ENCODE measurements at places on chromosomes 6 and 20.

GRCh38 chr6:110951986-110952794 lies 6.3 kb upstream of the GTF3C6 start:
- peak; percentile 14 for DNase-seq

GRCh38 chr20:22719167-22719591 lies 134.8 kb upstream of the FOXA2 start:
- DNase-seq, result no peak

GRCh38 chr6:43929511-43929910 lies 159.5 kb downstream of the VEGFA start:
- DNase-seq, result no peak

DNA sequence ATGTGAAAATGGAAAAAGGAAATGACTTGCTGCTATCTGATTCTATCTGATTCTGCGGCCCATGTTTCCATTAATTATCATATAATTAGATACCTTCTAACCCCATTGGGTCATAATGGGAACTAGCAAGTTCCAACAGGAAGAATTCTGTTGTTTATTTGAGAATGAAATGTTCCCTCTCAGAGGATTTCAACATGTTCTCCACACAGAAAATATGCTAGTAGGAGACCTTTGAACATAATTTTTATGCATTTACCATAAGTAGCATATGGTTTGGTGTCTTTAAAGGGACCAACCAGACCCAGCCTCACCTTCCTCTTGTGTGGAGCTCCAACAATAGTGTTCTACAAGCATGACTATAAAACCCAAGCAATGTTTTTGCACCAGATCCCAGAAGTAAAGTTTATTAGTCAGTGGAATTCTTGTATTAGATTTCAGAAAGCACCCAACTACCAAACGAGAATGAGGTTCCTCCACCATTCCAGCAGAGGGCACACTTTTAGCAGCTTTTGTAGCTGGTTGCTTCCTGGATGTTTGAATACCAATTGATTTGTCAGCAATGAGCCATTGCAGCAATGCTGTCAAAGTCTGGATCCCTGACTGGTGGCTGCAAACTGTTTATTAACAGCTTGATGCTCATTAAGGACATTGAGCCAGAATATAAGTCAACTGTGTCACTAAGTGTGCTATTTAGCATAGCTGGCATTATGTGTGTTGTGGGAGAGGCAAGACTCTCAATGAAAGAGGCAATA lies 143.6 kb upstream of the GJE1 start:
- DNase-seq, result peak; percentile 61

- no peak for DNase-seq
Observed at GRCh38 chr6:112415366-112415765, 68.2 kb downstream of the RFPL4B start.

DNA sequence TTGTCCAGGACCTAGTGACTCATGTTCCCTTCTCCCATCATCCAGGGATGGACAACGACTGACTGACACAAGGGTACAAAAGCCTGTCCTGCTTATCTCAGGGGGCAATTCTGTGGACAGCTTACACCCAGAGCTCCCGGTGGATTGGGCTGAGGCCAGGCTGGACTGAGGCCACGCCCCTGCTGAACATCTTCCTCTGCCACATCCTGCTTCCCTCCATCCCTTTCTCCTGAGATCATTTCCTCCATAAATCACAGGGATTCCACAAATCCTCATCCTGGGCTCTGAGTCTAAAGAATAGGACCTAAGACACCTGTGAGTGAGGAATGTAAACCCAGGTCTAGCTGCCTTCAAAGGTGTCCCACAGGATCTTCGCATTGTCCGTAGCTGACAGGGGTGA lies 30.4 kb upstream of the RNF24 start:
- DNase-seq, result peak; percentile 65

GRCh38 chr6:17729223-17730077 lies 22.7 kb upstream of the NUP153 start:
- DNase-seq, result no peak

DNA sequence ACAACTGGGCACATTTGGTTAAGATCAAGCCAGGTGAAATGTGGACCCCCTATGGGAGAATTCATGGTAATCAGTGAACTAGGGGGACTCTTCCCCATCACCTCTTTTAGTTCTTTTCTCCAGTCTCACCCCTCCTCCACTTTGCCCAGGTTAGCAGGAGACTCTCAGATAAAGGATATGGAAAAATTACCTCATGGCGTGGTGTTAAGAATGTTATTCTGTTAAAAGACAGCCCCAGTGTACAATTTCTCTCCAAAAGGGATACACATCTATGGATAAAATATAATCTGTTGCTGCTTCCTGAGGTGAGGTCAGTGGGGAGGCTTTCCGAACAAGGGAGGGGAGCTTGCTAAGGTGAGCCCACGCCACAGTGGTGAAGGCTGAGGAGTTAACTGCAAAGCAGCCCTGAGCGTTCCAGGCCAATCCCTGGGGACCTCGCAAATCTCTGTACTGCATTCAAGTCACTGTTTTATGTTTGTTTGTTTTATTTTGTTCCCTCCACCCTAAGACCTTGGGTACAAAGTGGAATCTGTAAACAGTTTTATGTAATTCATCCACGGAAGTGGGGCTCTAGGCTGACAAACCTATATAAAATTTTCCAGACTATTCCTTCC lies 52.0 kb downstream of the ADGRF1 start:
- no peak for DNase-seq

DNA sequence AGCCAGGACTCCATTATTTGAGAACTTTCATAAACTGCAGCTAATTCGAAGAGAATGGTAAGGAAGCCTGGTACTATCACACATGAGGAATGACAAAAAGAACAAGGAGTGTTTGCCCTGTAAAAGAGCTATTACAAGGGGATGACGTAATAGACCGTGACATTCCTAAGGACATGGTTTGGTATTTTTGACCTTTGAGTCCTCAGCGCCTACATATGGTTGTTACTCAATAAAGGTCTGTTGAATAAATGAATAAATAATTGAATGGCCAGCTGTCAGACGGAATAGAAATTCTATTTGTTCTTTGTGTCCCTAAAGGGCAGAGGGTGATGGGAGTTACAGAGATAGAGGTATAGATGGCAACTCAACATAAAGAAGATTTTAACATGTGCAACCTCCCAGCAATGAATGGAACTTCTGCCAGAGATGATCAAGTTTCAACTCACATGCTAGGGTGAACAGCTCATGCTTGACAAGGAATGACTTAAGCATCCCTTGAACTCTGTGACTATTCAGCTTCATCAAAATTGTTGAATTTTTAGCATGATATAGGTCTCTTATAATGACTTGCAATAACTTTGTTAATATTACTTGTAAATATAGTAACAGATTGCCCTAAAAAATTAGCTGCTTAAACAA lies 115.4 kb downstream of the TENT5A start:
- DNase-seq, result no peak

Data from amniotic epithelial cell (primary cell).